ENCODE measurements at places on chromosomes 12 and 14.

GRCh38 chr12:53748072-53748840 lies 3.5 kb downstream of the CISTR start:
- DNase-seq, result no peak

DNA sequence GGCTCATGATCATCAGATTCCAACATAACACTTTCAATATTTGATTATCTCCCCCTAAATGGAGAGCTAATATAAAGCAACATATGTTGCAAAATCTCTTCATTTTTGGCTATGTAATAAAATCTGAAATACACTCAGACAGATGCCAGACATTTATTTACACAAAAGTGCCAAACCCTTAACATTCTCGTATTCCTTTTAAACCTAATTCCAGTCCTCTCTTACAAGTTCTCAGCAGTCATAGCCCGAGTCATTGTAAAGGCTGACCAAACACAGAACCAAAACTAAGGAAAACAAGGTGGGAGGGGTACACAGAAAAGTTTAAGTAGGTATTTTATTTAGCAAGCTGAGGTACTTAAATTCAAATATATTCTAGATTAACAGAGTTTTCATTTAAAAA lies 81.4 kb downstream of the LRP6 start:
- no peak for DNase-seq

DNA sequence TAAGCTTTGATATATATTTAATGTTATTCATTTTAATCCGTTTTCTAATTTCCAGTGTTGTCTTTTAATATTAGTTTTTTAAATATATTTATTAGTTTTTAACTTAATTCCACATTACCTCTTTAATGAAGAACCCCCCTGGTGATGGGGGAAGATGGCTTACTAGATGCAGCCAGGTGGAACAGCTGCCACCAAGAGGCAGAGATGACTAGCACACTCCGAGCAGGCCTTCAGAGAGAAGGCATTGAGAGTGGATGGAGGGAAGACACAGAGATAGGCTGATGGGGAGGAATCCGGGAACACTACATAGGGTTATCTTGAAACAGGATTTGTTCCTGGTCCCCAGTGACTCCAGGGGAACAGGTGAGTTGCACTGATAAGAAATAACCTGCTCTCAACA lies 771.6 kb downstream of the LRFN5 start:
- no peak for DNase-seq

DNA sequence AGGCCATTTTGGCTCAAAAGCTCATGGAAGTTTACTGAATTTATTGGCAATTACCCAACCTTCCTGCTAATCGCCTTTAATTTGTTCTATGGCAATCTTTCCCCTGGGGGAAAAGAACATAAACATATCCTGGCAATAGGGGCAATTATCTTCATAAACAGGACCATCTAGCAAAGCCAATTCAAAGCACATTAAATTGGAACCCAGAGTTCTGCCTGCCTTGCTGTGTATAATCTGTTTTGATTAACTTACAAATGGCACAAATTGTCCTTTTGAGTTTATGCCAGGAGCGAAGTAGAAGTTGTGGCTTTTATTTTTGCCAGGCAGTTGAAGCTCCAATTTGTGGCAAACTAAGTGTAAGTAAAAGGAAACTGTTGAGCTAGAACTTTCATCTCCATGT lies 68.6 kb downstream of the C12orf50 start:
- DNase-seq, result no peak

- DNase-seq, result peak; percentile 89
Measured at GRCh38 chr12:530308-530707, 70.6 kb downstream of the B4GALNT3 start.

DNA sequence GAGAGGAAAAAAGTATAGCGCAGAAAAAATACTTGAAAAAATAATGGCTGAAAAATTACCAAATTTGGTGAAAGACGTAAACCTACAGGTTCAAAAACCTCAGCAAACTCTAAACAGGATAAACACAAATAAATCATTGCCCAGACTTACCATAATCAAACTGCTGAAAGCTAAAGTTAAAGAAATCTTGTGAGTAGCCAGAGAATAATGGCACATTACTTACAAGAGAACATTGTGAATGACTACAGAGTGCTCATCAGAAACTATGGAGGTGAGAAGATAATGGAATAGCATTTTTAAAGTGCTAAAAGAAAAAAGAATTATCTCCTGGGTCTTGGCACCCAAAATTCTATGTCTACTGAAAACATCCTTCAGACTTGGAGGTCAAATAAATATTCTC lies 36.0 kb downstream of the ATF1 start:
- DNase-seq, result peak; percentile 38

GRCh38 chr12:114835031-114835430 lies 151.1 kb upstream of the TBX3 start:
- peak; percentile 64 for DNase-seq

DNA sequence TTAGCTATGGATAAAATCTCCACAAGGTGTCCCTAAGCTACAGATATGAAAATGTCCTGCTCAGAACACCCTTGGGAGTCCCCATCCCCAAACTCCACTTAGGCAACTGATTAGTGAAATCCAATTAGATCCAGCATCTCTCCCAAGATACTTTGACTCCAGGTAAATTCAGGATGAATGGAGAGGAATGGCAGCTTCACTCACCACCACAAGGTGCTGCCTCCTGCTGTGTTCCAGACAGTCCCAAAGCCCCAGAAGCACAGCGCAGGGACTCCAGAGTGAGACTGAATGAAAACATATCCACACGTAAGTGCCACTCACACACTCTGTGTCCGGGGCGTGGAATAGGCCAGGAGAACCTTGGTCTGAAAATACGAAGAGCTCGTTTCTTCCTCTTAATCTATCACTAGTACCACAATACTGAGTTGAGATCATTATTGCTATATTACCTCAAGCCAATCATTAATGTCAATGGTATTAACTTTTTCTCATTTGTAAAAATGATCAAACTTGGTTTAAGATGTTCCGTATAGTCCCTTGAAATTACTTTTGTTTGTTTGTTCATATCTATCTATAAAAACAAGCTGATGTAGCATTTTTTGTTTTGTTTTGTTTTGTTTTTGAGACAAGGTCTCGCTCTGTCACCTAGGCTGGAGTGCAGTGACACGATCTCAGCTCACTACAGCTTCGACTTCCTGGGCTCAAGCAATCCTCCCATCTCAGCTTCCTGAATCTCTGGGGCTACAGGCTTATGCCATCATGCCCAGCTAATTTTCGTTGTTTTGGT lies 70.0 kb upstream of the BICD1 start:
- DNase-seq, result no peak

DNA sequence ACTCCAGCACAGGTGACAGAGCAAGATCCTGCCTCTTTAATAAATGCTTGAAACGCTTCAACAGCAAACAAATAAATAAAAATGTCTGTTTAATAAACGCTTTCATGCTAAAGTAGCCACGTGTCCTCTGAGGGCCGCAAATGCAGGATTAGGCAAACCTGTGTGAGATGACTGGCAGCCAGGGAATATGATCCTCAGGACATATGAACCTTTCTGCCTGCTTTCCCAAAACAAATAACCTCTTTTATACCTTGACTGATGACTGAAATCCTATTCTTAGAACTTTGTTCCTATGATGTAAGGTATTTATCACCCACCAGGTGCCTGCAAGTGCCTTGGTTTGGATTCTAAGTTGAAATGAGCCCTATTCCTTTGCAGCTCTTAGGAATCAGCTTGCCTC lies 14.5 kb upstream of the FLVCR2 start:
- DNase-seq, result no peak

DNA sequence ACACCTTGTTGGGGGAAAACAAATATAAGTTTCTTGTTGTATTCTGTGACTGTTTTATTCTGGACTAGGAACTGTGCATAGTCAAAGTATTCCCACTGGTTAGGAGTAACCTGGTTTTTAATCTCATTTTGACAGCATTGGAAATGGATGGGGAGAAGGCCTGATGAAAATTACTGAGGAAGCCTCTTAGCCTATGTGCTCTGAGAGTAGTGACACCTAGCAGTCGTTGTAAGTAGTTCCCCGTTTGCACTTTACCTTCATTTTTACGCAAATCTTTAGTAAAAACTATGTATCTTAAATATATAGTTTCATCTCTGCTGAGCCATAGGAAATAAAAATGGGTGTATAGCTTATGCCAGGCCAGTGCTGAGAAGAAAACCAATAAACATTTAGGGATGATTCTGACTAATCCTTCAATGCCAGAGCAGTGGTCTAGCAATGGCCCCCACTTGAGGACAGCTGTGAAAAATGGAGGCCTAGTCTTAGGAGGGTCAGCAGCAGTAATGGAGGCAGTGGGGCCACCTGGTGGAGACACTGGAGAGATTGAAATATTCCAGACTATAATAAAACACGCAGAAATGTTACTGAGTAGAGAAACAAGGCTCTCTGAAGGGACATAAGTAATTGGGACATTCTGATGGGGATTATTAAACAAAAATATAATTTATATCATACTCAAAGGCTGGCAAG lies 133.2 kb upstream of the NOVA1 start:
- peak; percentile 30 for DNase-seq

DNA sequence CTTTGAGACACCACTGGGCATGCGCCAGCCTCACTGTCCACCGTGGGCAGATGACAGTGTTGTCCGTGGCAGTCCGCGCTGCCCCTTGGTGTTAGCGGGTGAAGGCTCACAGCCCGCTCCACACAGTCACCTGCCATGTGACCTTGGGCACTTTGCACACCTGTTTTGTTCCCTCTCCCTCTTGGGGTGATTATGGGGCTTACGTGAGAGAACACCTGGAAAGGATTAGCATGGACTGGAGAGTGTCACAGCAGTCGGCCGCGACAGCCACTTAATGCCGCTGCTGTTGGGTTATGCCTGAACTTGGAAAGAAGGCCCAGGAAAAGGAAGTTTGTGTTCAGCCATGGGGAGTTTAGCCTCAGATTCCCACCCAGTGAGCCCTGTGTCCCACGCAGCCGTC lies 94.2 kb downstream of the DDX51 start:
- DNase-seq, result no peak

GRCh38 chr14:69593018-69593677 lies 18.2 kb upstream of the SUSD6 start:
- peak; percentile 76 for DNase-seq

- DNase-seq, result peak; percentile 25
Measured at GRCh38 chr14:81157431-81157830, 63.3 kb downstream of the GTF2A1 start.

DNA sequence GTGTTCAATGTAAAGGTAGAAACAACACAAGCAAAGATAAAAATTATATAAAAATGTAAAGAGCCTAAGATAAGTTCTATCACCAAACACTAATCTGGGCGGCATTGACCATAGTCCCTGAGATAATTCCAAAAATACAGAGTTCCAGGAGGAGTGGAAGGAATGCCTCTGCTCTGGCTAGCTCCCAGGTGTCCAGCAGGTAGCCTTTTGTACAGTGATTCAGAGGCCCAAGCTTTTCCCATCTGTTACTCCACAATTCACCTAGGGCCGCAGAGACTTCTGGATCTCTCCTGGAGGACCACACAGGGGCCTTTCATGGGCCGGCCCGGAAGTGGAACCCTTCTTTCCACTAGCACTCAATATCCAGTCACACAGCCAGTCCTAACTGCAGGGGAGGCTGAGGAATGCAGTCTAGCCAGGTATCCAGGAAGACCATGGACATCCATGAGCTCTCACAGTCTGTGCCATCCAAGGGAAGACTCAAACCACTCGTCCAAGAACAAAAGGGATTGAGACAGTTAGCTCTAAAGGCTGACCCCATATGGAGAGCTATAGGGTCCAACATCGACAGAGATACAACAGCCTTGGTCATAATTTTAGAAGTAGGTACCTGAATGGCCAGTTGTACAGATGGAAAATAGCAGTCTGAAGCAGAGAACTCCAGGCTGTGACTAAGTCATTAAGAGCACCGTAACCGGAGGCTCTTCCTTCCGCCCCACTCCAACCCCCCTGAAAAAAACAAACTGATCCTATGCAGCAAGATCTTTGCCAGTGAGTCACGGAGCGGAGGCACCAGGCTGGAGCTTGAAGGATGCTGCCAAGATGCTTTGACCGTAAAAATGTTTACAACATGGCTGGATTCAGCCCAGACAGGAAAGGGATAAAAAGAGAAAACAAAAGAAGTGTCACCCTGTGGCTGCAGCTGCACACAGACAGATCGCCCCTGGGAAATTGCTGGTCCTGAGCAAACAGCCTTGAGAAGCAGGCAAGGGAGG lies 204.8 kb downstream of the NUAK1 start:
- DNase-seq, result peak; percentile 99

DNA sequence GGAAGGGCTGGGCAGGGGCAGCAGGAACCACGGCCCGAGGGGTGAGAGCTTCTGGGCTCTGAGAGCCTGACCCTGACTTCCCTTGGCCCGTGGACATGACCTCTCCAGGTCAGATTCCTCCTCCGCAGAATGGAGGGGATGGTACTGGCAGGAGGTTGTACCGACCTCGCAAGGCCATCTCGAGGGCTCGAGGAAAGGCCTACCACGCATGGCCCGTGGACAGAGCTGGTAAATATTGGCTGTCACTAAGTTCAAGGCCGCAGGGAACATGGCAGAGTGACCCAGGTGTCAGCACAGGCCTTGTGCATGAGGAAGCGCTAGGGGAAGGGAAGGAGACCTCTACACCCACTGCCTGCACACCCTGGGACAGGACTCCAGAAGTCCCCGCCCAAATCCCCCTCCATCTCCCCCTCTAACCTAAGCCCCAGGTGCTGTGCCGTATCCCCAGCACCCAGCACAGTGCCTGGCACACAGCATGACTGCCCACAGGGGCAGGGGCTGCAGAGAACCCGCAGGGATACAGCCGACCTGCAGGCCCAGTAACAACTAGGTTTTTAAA lies 54.9 kb upstream of the PPP2R5C start:
- no peak for DNase-seq

DNA sequence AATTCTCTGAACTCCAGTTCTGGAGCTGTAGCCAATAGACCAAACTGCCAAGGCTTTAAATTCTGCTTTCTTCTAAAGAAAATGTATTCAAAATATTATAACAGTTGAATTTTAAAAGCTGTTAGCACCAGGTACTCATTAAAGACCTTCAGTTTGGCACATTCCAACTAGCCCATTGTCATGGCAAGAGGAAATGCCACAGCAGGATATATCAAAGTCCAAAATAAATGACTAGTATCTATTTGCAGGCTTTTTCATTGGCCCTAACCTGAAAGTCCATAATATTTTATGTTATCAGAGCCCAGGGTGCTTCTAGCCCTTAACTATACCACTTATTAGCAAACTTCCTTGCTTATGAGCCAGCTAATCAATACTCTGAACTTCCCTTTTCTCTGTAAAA lies 3.1 kb upstream of the RIC8B start:
- no peak for DNase-seq

Measured in GM23248 (cell line).